ENCODE measurements at places on chromosomes 5 and 9.

DNA sequence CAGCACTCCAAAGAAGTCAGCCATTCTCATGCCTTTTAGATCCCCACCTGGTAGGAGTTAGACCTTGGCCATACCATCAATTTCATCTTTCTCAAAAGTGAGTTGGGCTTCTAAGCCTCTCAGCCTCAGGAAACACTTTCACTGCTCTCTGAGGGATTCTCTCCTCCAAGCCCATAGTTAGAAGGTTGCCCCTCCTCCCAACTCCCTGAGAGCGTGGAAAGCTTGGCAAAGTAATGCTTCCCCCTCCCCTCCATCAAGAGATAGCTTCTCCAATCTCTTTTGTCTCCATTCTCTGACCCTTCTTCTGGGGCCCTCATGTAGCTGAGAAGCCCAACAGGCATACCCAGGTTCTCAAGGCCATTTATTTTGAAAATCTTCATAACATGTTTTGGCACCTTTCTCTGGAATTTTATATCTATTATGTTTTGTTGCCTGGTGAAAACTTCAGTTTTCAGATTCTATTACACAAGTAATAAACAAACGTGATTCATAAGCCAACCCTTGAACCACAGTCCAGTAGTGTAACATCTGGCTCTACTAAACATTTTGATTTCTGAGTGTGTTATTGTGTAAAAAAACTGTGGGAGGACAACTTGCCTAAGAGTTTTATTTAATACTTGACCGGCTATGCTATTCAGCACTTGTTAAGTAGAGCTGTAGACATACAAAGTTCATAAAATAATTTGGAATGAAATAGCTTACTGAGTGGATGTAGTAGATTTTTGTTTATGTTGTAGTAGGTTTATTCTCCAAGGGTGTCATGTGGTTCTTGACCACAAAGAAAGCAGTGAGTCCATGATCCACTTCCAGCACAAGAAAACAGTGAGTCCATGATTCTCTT lies 17.1 kb downstream of the LVRN start:
- no peak for DNase-seq

- DNase-seq: peak; percentile 25
Observed at GRCh38 chr9:129237164-129237611, 59.1 kb upstream of the IER5L start.

DNA sequence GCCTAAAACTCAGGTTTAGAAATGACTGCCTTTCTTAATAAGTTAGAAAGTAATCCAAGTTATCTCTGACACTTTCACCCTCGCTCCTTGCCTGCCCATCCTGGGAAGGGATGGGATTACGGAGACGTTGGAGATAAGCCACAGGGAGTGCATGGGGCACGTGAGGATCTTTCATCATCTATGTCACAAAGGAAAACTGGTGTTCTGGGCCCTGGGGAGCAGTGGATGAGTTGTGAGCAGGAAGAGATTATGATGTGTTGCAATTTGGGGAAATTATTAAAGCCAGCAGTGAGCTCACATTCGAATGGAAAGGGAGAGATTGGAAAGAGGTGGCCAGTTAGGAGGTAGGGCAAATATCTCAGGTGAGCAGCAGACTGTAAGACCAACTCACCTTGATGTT lies 12.8 kb downstream of the AFAP1L1 start:
- DNase-seq: no peak

DNA sequence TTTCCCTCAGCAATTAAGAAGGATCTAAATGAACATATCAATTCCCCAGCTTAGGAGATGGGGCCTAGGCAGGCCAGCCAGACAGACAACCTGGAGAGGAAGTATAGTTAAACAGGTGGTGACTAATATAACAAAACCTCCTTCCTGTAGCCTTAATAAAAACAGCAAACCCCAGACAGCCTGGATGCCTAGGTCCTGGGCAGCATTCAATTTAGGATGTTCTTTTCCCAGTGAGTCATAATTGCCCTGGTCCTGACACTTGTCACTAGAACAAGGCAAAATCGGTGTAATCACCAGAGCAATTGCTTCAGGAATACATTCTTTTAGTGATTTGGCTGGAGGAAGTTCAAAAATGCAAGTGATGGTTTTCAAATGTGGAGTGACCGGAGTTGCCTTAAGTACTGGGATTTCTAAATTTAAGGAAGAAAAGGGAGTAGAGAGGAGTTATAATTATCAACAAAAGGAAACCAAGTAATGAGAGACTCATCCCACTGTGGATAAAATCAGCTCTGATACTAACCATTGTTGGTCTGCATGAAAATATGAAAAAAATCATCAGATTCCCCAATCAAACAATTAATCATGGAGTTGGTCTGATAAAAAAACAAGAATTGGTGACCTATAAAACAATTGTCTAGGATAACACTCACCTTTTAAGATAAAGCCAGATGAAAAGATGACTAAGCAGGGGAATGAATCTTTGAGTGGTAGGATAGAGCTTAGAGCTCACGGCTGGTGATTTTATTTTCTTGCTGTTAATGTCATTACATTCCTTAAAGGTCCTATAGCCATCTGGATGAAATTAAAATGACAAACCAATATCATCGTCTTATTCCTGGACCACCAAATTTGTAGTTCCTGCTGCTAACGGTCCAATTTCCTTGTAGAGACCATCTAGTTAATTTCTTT lies 39.0 kb upstream of the TARS1 start:
- no peak for DNase-seq

GRCh38 chr5:130529511-130530485 lies 625.5 kb downstream of the CHSY3 start:
- DNase-seq: peak; percentile 70

DNA sequence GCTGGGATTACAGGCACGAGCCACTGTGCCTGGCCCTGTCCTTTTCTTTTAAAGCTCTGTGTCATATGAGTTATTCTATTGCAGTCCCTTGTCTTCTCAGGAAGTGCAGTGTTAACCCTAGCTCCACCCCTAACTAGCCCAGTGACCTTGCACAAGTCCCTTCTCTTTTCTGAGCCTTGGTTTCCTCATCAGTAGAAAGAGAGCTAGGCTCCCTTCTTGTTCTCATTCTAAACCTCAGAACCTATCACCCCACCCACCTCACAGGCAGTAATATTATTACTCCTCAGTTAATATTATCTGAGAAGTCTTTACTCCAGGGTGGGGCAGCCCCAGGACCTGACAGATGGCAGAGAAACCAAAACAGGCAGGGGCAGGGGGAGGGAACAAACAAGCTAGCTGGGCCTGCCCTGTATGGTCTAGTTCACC lies 7.2 kb downstream of the CYFIP2 start:
- no peak for DNase-seq

DNA sequence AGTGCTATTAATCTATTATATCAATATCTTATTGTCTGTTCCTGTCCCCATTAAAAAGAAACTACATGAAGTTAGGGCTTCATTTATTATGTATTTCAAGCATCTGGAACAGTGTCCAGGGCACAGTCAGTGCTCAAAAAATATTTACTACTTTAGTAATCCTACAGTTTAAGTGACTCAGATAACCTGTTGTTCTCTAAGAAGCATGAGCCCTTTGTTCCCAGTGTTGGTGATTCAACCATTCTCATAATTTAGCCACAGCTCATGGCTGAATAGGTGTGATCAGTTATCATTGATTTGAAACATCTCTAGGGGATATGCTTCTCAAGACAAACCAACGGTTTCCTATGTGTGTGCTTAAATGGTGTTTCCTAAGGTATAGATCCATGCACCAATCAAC lies 292.7 kb downstream of the TMEM167A start:
- no peak for DNase-seq

DNA sequence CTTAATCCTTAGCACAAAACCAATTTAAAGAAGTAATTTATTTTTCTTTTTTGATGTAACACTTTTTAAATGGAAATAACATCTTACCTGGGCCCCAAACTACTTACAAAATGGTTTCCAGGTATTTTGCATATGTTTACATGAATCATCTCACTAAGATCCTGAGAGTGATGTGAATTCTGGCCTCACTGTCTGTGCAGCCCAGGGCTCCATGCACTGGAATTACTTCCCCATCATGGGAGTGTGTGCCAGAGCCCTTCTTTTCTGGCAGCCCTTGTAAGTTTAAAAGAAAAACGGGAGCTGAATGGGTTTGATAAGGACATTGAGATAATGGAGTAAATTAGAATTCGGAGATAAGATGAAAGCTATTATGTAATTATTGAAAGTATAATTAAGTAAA lies 12.2 kb upstream of the F2R start:
- no peak for DNase-seq

GRCh38 chr9:135782946-135783345 lies 81.0 kb downstream of the KCNT1 start:
- DNase-seq: no peak

DNA sequence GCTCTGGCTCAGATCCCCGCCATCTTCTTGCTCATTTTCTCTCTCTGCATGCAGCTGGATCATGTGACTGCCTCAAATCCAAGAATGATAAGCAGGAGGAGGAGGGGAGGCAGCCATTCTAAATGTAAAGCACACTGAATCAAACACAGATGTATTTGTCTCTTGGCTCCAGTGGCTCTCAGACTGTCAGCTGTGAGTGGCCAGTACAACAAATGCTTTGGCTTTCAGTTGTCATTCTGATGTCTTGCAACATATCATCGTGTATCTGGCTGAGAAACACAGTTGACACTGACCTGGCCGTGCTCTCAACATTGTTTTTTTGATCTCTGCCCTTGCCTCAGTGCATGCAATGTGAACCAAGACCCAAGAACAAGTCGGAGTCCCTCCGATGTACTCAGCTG lies 233.1 kb downstream of the ADAMTSL1 start:
- DNase-seq: no peak

- DNase-seq: no peak
Observed at GRCh38 chr5:37875051-37875787, 35.4 kb upstream of the GDNF start.

- DNase-seq: peak; percentile 59
Observed at GRCh38 chr5:74239261-74239660, 401.3 kb downstream of the ENC1 start.

DNA sequence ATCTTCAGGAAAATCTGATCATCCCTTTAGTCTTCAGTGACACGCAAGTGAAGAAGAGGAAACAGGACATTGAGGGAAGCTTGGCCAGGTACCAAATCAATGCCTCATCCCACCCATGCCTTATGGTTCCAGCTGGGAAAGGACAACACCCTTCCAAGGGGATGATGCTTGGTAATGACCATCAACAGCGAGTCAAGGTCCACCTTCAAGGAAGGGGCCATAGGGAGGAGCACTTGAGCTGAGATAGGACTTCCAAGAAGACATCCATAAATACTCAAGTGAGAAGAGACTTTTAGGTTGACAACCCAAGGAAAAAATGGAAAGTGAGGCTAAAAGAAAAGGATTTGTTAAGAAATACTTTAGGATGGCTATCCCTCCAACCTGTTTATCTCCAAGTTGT lies 27.1 kb upstream of the GAS1 start:
- DNase-seq: no peak

GRCh38 chr9:128627127-128627715 lies 29.4 kb downstream of the DYNC2I2 start:
- DNase-seq: peak; percentile 34

DNA sequence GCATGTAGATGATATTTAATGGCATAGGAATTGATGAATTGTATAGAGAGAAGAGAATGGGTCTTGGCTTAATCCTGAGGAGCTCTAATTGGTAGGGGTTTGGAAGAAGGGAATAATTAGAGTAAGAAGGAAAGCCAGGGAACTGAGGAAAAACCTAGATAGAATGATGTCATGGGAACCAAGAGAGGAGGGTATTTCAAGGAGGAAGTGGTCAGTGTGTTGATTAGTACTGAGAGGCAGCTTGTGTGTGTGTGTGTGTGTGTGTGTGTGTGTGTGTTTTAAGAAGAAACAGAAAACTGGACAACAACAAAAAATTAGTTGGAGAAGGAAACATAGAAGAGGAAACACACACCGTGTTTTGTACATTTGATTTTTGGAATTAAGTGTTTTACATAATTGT lies 42.8 kb downstream of the MAST4 start:
- DNase-seq: no peak

DNA sequence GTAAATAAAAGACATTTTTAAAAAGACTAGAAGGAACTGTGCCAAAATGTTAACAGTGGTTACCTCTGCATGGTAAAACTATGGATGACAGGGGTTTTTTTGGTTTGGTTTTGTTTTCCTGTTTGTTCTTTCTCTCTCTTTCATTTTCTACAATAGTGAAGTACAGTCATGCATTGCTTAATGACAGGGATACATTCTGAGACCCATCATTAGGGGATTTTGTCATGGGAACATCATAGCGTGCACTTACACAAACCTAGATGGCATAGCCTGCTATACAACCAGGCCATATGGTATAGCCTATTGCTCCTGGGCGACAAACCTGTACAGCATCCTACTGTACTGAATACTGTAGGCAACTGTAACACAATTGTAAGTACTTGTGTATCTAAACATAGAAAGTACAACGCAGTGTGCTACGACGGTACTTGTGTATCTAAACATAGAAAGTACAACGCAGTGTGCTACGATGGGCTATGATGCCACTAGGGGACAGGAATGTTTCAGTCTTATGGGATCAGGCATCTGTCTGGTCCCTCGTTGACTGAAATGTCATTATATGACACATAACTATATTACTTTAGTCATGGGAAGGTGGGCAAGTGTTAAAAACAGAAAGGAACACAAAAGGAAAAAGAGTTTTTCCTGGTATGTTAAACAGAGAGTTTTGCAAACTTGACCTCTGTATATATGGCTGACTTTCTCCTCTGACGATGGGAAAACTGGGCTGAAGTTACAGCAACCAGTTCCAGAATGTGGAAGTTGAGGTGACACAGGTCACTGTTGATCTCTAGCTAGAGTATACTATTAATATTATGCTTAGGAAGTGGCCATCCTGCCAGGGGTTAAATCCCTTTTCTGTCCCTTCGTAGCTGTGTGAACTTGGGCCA lies 7.4 kb upstream of the ADAM19 start:
- DNase-seq: no peak

GRCh38 chr9:80326105-80326504 lies 754.3 kb downstream of the TLE4 start:
- no peak for DNase-seq

DNA sequence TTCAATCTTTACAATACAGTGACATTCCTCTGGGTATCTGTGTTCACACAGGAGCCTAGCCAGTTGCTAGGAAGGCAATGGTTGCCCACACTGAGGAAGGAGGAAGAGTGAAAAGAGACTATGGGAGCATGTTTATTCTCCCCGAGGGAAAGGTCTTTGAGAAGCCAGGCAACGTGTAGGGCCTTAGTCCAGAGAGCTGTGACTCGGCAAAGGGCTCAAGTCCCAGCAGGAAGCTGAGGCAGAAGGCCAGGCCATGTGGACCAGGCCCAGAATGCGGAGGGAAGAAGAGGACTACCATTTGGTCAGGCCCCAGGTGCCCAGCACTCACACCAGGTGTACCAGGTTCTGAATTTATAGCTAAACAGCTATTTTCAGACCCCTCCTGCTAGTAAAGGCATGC lies 136.6 kb upstream of the DMAC1 start:
- no peak for DNase-seq

Measured in lower lobe of right lung (tissue), 2 donors.